ENCODE measurements at places on chromosomes 12 and 14.
A peak's percentile ranks its signal among the peaks of the same experiment; 100 is the strongest.

GRCh38 chr14:101704140-101704539, 57.4 kb upstream of the PPP2R5C start:
- no peak for DNase-seq

GRCh38 chr12:51351913-51352532, 5.5 kb upstream of the CELA1 start:
- peak; percentile 55 for DNase-seq

DNA sequence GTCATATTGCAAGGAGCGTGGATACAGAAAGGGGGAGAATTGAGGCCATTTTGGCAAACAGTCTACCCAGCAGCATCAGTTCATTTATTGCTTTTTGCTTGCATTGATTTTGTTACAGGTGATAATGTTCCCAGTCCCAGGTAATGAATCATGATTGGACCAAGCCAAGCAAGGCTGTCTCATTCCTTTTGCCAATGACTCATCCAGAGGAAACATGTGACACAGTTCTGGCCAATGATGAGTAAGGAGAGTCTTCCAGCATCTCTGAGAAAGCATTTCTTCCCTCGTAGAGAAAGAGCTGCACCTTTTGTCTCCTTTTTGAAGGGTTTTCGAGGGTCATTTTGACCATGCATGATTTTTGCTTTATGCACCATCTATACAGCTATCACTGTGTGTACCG, 68.2 kb downstream of the SLC15A4 start:
- no peak for DNase-seq

DNA sequence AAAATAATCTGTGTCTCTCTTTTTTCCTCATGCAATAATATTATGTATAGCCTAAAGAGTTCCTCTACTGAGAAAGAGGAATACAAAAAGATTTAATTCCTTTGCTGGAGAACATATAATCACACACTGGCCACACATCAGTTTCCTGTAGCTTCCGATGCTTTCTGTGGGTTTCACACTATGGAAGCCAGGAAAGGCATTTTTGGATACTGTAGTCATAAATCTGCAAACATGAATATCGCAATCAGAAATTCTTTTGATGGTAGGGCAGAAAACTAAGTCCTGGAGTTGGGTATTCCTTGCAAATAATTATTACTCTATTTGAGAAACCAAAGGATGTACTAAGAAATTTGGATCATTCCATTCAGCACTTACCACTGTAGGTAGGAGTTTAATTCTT, 260.0 kb downstream of the ACSS3 start:
- DNase-seq: no peak

GRCh38 chr12:113242026-113242418, 20.8 kb downstream of the TPCN1 start:
- no peak for DNase-seq

GRCh38 chr12:6146951-6147350, 22.5 kb upstream of the VWF start:
- DNase-seq: no peak

DNA sequence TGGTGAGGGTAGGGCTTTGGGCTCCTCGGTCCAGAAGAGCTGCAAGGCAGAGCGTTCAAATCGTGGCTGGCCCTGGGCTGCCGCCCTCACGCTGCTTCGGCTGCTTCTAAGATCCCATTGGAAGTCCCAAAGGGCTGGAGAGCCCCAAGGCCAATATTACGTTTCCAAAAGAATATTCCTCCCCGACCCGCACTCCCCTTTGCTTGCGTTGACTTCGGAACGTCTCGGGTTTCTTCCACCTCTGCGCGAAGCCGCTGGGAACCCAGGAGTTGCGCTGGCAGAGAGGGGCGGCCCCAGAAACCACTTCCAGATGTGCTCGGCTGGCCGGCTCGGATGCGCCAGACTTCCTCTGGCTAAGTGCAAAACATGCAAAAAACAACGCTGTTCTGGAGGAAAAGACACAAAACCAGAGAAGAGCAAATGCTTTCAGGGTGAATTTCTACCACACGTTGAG, at the start of gene GLT8D2:
TSS of gene GLT8D2 (minus strand) at position 285 of the 454 bp plus-strand sequence. CDS start 30,539 bp downstream, outside the sequence.
- DNase-seq: peak; percentile 56

DNA sequence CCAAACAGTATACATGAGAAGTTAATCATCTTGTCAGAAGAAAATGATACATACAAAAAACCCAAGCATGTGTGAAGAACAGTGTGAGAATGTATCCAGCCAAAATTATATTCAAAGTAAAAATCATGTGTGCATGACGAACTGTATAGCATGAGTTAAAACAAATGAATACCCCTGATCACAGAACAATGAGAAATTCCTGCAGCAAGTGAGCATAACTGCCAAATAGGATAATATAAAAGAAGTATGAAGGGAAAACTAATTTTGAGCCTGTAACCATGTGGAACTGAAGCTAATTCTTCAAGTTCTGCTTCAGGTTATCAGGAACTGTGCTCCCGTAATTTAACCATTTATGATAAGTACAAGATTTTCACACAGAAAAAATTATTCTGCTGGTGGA, 56.5 kb upstream of the AMN1 start:
- no peak for DNase-seq

- DNase-seq: no peak
Measured at GRCh38 chr14:100063314-100063941, 1.8 kb upstream of the EVL start.

GRCh38 chr12:102439426-102440405, 40.6 kb downstream of the IGF1 start:
- DNase-seq: no peak

DNA sequence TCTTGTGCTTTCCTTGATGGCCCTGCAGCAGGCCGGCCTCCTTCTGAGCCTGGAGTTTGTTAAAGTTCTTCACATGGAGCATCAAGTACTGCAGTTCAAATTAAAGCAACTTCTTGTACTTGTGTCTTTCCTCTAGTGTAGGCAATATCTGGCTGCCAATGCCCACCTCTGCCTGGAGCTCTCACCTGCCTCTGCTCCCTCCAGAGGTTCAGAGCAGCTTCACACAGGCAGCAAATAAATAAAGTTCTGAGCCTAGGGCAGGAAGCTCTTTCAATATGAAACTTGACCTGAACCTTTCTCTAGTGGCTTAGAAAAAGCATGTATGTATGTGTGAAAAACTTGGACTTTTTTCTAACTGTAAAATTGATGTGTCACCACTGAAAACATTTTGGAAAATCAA, 65.9 kb downstream of the ITPR2 start:
- DNase-seq: no peak

GRCh38 chr12:66665435-66665985, 13.4 kb downstream of the GRIP1 start:
- no peak for DNase-seq

DNA sequence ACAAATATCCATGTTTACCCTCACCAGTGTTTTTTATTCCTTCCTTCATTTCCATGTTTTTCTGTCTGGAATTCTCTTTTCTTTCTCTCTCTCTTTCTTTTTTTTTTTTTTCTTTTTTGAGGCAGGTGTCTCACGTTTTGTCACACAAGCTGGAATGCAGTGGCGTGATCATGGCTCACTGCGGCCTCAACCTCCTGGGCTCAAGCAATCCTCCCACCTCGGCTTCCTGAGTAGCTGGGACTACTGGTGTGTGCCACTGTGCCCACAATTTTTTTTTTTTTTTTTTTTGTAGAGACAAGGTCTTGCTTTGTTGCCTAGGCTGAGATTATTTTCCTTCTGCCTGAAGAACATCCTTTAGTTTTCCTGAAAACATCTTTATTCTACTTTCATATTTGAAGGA, 15.0 kb upstream of the AMIGO2 start:
- no peak for DNase-seq

- DNase-seq: no peak
Measured at GRCh38 chr12:85363382-85364190, 83.6 kb downstream of the ALX1 start.

DNA sequence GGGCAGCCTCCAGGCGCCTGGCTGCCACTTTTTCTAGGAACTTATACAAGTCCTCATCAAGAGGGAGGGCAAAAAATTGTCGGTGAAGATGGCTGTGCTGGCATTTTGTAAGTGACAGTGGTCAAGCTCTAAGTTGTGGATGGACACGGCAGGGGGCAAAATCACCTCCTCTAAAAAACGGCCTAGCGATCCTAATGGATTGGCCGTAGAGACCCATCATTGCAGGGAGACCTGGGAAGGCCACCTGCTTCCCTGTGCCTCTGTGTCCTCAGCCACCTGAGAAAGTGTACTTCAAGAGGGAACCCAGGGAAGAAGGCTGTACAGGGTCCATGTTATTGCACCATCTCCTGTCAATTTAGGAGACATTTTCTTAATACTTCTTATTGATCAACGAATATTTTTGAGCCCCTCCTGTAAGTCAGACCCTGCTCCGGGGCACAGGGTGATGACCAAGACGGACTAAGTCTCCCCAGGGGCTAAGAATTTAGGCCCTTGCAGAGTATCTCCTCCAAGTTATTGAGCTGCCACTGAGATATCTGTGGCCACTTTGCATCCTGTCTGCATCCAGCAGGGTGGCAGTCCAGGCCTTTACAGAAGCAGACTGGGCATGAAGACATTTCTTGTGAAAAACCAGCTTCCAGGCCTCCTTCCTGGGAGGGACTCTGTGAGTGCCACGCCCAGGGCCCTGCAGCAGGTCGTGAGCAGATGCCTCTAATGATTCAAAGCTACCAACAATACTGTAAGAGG, 40.5 kb downstream of the PSMA6 start:
- no peak for DNase-seq

DNA sequence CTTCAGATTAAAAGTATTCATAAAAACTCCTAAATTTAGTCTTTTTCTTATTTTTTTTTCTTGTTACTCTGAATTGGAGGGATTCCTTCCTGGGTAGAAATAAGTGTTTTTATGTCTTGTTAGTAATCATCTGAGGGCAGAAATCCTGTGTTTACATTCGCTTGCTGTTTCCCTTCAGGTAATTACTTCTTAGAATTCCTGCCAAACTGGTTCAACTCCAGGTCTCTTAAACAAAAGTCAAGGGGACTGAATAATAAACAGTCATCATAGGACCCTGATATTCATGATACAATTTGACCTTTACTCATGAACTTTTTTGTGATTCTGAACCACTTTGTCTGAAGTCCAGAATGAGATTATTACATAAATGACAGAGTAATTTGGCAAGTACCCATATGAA, 843.9 kb downstream of the FLRT2 start:
- DNase-seq: no peak

DNA sequence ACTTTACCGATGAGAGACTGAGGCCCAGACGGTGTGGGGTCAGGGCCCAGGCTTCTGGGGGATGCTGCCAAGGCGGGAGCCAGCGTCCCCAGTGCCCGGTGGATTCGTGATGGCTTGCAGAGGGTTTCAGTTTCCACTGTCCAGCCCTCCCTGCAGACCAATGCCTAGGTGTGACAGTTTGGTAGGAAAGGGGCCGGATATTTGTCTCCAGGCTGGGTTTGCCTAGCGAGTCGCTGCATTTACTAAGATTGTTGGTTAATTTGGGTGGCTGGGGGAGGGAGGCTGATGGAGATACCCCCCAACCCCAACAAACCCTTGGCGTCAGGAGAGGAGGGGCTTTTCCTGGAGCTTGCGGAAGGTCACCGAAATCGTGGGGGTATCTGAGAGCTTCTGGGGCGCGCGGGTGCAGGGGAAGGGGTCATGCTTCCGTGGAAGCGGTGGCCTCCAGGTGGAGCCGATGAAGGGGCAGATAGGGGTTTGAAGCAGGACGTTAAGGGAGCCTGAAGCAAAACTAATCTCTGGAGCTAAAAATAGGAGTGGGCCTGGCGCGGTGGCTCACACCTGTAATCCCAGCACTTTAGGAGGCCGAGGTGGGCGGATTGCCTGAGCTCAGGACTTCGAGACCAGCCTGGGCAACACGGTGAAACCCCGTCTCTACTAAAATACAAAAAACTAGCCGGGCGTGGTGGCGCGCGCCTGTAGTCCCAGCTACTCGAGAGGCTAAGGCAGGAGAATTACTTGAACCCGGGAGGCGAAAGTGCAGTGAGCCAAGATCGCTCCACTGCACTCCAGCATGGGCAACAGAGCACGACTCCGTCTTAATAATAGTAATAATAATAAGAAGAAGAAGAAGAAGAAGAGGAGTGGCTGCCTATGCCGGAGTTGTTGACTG, 1.1 kb upstream of the CDC42BPB start:
- DNase-seq: no peak

GRCh38 chr14:102394717-102395375, 32.1 kb downstream of the TECPR2 start:
- DNase-seq: no peak

DNA sequence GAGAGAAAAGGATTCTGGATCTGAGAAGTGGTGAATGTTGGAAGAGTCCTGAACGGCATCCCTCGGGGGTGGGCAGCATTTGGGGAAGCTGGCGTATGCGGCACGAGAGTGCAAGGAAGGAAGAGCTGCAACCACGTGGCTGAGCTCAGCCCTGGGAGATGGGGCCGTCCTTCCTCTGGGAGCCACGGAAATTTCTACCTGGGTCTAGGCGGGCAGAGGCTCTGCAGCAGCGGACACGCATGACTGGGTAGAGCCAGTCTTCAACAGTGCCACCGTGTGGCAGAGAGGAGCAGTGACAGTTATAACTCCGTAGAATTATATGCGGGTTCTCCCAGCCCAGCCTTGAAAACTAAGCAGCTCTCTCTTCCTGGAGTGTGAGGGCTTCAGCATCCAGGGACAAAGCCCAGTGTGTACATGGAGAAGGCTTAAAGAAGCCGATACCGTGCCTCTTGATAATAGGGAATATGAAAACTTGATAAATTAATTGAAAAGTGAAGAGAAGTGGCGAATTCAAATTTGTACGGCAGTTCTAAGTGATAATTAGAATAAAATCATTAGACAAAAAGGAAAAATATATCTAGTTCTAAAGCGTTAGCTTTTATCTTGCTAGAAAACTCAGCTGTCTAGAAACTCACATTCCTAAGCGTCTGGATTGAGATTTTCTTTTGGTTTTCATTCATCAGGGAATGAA, 82.9 kb upstream of the STXBP6 start:
- peak; percentile 80 for DNase-seq

GRCh38 chr14:83838226-83838625, 1691.7 kb upstream of the FLRT2 start:
- DNase-seq: no peak

DNA sequence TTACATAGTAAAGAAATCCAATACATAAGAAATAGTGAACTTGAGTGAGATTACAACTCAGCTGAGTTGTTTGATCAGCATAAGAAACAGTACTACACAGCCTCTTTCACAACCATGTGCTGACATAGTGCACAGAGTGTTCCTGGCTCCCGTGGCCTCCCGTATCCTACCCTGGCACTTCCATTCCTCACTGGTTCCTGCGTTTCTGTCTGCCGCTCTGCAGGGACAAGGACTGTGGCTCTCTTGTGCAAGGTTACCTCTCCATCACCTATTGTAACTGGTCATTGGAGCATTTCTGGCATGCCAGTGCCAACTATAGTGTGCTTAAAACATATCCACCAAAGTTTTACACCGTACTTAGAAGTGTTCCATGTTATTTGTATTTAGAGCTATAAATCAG, 46.3 kb upstream of the PCED1B start:
- no peak for DNase-seq

GRCh38 chr12:108254517-108255251, 84.4 kb downstream of the CMKLR1 start:
- no peak for DNase-seq
